ENCODE measurements at places on chromosomes 1 and 21.

GRCh38 chr1:15674386-15675159, 9.5 kb upstream of the PLEKHM2 start:
- no peak for DNase-seq

DNA sequence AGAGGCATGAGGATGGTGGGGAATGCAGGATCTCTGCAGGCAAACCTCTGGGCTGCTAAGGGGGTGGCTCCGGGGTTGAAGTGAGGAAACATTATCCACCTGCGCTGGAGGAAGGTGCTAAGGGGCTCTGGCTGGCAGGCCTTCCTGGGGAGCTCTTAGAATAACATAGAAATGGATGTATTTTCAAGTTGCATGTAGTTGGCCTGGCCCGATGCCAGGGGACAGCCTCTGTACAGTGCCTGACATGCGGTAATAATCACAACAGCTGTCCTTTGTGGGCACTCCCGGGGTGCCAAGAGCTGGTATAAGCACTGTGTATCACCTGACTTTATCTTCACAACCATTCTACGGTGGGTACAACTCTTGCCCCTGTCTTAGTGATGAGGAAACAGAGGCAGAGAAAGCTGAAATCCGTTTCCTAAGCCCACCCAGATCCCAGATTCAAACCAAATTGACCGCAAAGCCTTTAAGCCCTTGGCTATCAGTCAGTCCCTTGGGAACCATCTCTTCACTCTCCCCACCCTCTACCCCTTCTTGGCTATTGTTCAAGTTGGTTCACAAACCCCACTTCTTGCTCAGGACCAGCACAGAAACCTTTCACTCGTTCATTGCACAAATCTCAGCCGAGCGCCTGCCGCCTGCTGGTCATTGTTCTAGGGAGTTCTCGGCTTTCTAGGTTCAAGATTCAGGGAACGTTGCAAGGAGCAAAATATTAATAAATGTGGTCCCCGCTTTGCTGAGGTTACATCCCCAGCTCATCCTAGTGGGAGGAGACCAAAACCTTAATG, 30.9 kb downstream of the PADI4 start:
- DNase-seq, result no peak

DNA sequence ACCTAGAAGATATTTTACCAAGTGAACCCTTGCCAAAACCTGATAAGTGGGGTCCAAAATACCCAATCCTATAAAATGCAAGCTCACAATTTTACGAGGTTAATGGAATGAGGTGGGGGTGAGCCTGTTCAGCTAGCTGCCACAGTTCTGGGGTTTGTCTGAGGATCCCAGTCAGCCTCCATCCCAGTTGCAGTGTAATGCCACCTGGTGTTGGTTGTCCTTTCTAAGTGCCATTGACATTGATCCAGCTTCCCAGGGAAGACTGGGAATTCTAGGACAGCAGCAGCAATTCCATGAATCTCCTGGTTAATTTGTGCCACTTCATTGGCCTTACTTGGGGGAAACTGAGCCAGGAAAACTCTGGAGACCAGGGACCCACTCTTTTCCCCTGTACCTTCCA, 298.3 kb downstream of the RWDD3 start:
- no peak for DNase-seq

GRCh38 chr1:169086603-169087455, 19.7 kb upstream of the ATP1B1 start:
- no peak for DNase-seq

GRCh38 chr1:79554688-79555087, 548.2 kb upstream of the ADGRL4 start:
- no peak for DNase-seq

DNA sequence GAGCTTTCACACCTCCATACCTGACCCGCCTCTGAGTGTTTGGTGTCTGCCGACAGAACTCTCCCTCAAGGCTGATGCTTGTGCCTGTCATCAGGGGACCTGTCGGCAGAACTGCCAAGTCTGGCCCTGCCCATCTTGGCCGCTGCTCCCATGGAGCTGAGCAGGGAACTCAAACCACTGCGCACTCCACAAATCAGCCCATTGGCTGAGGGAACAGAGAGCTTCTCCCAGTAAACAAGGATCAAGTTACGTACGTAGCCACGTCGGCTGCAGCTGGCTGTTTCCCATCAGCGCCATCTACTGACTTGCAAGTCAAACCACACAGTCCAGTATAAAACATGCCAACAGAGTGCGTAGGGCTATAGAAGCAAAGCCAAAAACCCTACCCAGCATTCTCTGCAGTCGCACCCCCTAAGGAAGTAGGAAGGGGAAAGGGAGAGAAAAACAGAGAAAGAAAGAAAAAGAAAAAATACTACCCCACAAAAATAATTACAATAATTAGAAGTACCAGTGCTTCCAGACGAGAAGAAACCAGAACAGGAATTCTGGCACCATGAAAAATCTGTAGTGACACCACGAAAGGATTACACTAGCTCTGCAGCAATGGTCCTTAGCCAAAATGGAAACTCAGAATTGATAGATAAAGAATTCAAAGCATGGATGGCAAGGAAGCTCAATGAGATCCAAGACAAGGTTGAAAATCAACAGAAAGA, 13.1 kb downstream of the KRTAP13-1 start:
- no peak for DNase-seq

DNA sequence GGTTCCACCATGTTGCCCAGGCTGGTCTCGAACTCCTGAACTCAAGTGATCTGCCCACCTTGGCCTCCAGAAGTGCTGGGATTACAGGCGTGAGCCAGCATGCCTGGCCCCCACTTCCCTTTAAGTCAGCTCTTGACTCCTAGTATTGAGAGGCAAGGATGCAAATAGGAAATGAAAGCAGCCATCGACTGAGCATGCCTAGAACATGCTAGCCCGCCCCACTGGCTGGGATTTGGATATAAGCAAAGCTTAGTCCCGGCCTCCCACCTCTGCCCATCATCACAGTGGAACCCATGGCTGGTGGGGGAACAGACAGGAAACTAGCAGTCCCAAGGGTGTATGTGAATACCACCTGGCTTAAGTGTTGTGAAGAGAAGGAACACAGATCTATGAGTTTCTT, 10.5 kb downstream of the C1orf167 start:
- DNase-seq, result no peak
